ENCODE measurements at places on chromosomes 6 and 20.

DNA sequence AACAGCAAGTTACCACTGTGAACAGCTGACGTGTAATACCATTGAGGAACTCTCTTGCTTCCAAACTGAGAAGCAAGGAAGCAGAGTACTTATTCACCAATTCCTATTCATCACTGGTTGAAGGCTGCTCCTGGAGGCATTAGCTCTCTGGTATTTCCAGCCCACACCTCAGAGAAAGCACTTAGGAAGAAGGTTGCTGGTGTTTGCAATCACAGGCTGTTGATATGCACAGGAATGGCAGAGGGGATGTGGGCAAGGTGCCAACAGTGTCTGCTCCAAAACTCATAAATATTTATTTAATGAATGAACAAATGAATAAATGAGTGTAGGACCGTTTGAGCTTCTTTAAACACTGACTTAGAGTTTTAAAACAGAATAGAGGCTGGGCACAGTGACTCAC, 6.9 kb upstream of the RRBP1 start:
- DNase-seq = no peak

DNA sequence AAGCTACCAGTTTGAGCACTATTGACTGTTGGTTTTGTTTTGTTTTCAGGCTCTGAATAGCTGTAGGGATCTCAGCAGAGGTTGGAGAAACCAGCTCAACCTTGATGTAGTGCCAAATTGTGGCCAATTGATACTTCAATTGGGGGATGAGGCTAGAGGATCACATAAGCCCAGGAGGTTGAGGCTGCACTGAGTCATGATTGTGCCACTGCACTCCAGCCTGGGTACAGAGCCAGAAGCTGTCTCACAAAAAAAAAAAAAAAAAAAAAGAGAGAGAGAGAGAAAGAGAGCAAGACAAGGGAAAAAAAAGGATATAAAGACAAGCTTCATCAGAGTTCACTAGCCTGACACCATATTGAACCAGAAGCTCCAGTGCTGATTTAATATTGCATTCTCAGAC, 702.1 kb downstream of the FRK start:
- DNase-seq = no peak

- no peak for DNase-seq
Observed at GRCh38 chr6:18028332-18028731, 40.9 kb upstream of the KIF13A start.

GRCh38 chr20:47198996-47199552, 157.4 kb downstream of the ZMYND8 start:
- DNase-seq = no peak

- DNase-seq = no peak
Observed at GRCh38 chr6:52423448-52423847, 3.3 kb downstream of the EFHC1 start.

- DNase-seq = peak; percentile 19
Observed at GRCh38 chr6:162798546-162799266, 70.9 kb downstream of the PACRG start.

DNA sequence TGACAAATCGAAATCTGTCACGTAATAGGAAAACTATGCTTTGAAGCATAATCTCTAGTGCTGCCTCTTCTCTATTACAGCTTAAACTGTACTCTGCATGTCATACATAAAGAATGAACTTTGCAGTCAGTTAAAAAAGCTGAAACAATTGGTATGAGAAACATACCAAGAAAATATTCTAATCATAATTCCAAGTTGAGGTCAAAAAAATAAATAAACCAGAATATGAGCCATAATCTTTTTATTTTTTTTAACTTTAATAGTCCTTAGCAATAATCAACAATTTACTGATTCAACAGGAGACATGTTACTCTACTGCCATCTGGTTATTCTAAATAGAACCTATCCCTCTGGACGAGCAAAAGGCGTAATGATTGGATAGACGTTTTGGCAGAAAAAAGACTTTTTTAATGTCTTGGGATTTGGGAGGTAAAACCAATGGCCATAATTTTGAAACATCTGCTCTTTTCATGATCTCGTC, 224.4 kb upstream of the FLRT3 start:
- no peak for DNase-seq

DNA sequence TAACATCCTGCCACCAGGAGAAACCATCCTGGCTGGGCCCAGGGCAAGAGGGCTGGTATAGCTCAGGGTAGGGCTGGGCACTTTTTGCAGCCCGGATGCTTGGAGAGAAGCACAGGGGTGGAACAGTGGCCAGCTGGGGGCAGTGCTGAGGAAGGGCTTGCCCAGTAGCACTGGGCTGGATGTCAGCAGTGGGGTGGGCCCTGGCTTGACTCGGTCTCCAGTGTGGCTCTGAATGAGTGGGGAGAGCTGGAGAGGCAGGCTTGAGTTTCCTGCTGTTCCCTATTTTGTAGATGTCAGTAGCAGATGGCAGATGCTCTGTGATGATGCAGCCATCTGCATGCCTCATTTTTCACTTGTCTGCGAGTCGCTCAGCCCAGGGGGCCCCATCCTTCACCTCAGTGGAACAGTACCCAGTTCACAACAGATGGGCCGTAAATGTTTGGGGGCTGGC, 56.3 kb upstream of the TULP1 start:
- no peak for DNase-seq

- DNase-seq = peak; percentile 84
Observed at GRCh38 chr6:75934643-75935472, 137.6 kb downstream of the IMPG1 start.

DNA sequence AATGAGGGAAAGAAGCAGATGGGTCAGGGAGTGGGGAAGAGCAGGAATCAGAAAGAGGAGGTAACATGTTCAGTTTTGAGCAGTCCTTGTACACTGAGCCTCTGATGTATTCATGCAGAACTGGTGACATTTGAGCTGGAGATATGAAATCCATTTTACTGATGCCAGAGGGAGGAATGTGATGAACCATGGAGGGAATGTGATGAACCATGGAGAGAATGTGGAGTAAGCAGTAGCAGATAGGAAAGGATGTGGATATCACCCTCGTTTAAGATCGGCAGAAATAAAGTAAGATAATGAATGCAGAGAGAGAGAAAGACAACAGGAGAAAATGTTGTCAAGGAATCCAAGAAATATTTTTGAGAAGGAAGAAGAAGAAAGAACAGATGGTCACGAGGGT, 231.6 kb downstream of the TBXT start:
- no peak for DNase-seq

DNA sequence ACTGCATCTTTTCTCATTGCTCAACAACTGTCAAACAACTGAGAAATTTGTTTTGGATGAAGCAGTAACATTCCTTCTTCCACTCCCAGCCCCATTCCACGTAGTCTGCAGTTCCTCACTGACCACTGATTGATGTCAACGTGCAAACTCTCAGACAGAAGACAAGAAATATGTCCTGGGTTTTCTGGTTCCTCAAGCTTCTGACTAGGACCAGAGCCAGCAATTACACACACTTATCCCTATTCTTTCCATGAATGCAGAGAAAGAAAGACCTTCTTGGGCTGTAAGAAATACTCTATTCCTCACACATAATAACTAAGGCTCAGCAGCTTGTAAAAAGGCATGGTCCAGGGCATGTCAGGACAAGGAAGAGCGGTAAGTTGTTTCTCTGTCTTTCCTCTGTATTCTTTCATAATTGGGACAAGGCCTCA, 790.1 kb upstream of the SLC35B3 start:
- no peak for DNase-seq

GRCh38 chr6:132089173-132089572, 138.0 kb upstream of the CCN2 start:
- DNase-seq = no peak

GRCh38 chr6:44185953-44186634, 27.5 kb downstream of the CAPN11 start:
- DNase-seq = no peak

GRCh38 chr6:114339706-114340105, 3.1 kb downstream of the HS3ST5 start:
- peak; percentile 63 for DNase-seq

DNA sequence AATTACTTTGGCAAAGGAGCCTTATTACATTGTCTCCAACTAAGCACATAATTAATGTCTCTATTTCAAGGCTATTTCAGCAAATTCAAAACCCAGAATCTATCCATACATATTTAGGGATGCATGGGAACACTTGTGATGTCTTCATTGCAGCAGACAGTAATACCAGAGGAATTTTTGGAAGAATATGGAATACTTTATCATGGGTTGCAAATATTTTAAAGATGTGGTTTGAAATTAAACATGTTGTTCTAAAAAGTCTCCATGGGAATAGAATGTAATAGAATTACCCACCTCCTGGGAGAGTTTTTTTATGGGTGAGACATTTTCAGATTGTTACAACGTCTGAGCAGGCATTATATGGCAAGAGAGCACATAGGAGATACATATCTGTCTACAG, 170.8 kb downstream of the KCNQ5 start:
- DNase-seq = no peak

- no peak for DNase-seq
Observed at GRCh38 chr6:88843040-88843439, 120.4 kb downstream of the RNGTT start.

DNA sequence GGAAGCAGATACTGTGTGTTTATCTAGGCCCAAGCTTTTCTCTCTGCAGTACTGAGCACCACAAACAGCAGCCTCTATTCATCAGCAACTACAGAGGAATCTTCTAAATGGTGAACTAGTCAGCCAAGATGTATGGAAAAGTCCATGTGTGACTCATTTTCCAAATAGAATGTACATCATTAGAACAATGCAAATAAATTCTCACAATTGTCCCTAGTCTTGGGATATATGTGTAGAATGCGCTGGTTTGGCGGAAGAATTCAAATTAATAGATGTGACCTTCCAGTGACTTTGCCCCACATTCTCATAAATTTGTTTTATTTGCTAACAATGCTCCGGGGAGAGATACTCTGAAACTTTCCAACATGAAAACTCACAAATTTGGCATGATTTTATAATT, 436.2 kb downstream of the CBLN4 start:
- DNase-seq = no peak

- DNase-seq = no peak
Observed at GRCh38 chr6:144659202-144660182, 374.4 kb downstream of the UTRN start.

DNA sequence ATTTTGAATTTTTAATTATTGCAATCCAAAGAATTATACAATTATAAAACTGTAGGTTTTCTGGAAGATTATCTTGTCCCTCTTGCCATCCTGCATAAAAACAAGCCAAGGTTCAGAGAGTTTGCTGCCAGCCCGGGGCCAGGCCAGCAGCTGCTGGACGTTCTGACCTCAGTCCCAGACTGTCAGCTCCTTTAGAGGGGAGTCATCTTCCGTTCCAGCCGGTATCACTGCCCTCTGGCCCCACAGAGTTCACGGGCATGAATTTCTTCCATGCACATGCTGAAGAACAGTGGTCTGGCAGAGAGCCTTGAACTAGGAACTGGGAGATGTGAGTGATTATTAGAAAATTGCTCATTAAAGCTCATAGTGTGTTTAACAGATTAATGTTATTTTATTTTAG, 130.4 kb upstream of the QKI start:
- peak; percentile 40 for DNase-seq

DNA sequence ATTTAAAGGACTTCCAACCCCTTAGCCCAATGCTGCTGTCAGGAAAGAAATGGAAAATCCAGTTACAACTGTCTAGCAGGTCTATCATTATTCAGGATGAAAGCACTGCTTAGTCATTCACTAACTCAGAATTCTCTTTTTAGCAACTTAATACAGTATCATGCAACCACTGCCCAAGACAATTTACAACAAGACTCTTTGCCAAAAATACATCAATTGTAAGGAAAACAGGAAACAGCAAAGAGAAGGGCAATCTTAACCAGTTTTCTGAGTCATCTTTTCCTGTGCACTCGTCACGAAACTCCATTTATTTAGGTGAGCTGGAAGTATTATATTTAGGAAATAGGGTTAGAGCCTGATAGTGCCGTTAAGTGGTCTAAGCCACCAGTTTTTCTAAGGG, 1197.7 kb upstream of the CITED2 start:
- no peak for DNase-seq

DNA sequence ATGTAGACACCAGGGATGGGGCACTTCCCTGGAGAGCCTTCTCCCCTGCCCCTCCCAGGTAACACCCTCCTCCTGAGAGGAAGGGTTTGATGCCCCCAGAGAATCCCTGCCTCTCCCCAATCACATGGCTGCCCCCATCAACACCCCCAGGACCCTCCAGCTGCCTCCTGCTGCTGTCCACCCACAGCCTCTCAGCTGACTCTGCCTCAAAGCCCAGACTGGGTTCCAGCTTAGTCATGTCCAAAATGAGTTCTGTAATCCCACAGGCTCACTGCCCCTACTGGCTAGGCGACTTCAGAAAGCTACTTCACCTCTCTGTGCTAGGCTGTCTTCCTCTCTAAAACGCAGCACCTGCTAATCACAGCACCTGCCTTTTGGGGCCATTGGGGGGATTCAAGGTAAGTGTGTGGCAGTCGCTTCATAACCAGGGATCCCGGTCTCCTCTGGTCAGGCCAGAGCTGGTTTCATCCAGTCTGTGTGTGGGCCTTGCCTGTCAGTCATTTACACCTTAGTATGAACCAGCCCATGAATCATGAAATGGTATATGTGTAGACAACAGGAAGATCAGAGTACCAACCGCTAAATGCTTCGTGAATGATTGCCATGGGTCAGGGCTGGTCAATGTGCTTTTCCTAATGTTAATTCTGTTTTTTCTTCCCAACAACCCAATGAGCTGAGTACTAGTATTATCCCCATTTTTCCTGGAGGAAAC, 40.4 kb downstream of the TFEB start:
- DNase-seq = peak; percentile 44

DNA sequence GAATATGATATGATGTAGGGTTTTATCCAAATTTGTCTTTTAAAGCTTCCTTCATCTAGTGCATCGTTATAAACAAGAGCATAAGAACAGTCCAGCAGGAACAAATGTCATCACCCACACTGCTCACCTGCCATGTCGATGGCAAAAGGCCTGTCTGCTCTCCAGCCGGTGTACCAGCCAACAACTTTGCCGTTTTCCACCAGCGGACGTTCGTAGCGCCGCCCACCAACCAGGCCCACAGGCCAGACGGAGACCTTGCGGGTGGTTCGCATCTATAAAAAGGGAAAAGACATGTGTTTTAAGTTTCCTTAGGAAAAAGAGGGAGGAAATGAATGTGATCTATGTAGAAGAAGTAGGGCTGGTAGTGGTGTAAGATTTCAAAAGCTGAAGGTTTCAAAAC, 62.9 kb downstream of the B3GAT2 start:
- no peak for DNase-seq

DNA sequence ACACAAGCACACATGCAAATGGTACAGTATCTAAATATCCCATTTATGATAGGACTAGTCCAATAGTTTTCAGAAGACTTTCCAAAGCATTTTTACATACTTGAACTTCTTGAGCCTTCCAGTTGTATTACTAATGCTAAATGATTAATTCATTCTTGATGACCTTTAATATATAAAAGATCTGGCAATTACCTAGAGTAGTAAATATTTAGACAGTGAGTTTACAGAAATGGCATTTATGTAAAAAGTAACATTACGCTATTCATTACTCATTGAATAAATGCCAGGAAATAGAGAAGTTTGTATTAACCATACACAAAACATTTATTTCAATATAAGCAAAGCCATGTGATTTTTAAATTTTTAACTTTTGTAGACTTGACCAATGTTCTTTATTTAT, 158.8 kb downstream of the DST start:
- no peak for DNase-seq

- no peak for DNase-seq
Observed at GRCh38 chr6:158767709-158768108, 51.5 kb downstream of the EZR start.

All from pons (tissue), 1 donor.